ENCODE measurements at places on chromosomes 3 and 15. TPM values are rescaled to one million over a fixed set of nuclear protein-coding genes. Genes with fewer than 3 reads are reported as not detected.

- H3K27me3 ChIP-seq = no peaks in the 10 kb centered on the region
- H3K4me1 ChIP-seq = no peaks in the 10 kb centered on the region
- no peak overlapping the region for H3K4me3 ChIP-seq
- no peaks in the 10 kb centered on the region for H3K36me3 ChIP-seq
Observed at GRCh38 chr3:25107918-25108617, 320.0 kb upstream of the RARB start.

The P3H2 gene
- 46.9 TPM for total RNA-seq

The PCCB gene
- total RNA-seq = 41.6 TPM

DNA sequence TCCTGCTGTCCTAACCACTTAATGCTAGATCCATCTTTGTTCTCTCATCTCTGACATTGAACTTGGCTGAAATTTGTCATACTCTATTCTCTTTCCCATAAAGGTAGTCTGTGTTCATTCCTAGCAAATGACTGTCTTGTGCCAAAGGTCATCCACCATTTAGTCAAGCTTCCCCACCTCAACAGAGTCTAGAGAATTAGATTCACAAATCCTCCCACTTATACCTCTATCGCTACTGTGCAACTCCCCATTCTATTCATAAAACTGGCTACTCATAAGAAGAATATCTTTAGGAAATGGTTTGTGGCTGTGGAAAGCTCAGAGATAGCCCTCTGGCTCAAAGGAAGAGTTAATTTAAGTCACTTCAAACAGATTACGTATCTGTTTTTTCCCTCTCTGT lies 59.7 kb upstream of the MBNL1 start:
- H3K27me3 ChIP-seq = no peaks in the 10 kb centered on the region
- H3K4me3 ChIP-seq = no peak overlapping the region
- H3K36me3 ChIP-seq = no peaks in the 10 kb centered on the region
- no peaks in the 10 kb centered on the region for H3K4me1 ChIP-seq
- DNase-seq = no peak

The DUOX2 gene
- 0.70 TPM for total RNA-seq

The TTLL13 gene
- total RNA-seq = 0.14 TPM

DNA sequence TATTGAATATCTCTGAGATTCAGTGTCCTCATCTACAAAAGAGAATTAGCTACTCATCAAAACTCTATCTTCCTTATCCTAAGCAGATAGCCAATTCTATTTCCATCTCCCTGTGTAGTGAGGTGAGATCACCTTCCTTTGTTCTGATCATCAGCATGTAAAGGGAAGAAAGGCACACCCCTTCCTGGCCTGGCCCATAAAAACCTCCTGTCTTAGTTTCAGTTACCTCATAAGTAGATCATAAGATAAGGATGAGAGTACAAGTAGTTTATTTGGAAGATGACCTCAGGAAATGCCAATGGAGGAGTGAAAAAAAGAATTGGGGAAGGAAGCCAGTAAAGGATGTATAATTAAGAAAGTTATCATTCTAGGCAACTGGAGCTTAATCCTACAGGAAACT lies 114.5 kb upstream of the GADL1 start:
- DNase-seq = peak; percentile 75
- no peaks in the 10 kb centered on the region for H3K27me3 ChIP-seq
- H3K36me3 ChIP-seq = no peaks in the 10 kb centered on the region
- no peak overlapping the region for H3K27ac ChIP-seq
- peaks cover 30% of the 10 kb centered on the region for H3K4me1 ChIP-seq

The SOX14 gene
- total RNA-seq = not detected

GRCh38 chr15:51224428-51224827 lies 114.0 kb downstream of the CYP19A1 start:
- H3K27ac ChIP-seq = no peak overlapping the region
- no peaks in the 10 kb centered on the region for H3K27me3 ChIP-seq
- H3K4me1 ChIP-seq = peaks cover 23% of the 10 kb centered on the region
- DNase-seq = peak; percentile 30

The GP5 gene
- total RNA-seq = not detected

DNA sequence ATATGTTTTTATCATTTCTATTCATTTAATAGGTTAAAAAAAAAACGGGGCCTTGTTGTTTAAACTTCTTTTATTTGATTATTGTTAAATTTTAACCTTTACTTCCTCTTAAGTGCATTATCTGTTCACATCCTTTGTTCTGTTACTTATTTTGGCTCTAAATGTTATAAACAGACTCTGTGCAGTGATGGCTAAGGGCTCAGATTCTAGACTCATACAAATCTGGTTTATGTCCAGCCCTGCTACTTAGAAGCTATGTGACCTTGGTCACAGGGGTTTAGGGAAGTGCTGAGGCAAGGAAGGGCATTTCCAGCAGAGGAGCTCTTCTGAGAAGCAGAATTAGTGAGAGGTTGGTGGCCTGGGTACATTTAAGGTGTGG lies 55.3 kb upstream of the VILL start:
- no peaks in the 10 kb centered on the region for H3K27me3 ChIP-seq
- H3K27ac ChIP-seq = no peak overlapping the region
- peak; percentile 41 for DNase-seq
